NCI-H1694 treated with DMSO at 0.1 percent for 48 hours (cell line): ENCODE measurements at places on chromosomes 7 and 10.

GRCh38 chr10:5566614-5567013 lies 41.9 kb downstream of the CALML3 start:
- no peak for DNase-seq

DNA sequence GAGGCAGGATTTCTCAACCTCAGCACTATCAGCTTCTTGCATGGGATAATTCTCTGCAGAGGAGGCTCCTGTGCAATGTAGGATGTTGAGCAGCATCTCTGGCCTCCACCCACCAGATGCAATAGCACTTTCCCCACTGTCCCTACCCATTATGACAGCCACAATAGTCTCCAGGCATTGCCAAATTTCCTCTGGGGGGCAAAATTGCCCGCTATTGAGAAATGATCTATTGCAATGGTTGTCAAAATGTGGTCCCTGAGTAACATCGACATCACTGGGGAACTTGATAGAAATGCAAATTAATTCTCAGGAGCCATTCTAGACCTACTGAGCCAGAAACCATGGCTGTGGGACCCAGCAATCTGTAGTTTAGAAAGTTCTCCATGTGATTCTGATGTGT lies 7.0 kb downstream of the KCNK18 start:
- no peak for DNase-seq

DNA sequence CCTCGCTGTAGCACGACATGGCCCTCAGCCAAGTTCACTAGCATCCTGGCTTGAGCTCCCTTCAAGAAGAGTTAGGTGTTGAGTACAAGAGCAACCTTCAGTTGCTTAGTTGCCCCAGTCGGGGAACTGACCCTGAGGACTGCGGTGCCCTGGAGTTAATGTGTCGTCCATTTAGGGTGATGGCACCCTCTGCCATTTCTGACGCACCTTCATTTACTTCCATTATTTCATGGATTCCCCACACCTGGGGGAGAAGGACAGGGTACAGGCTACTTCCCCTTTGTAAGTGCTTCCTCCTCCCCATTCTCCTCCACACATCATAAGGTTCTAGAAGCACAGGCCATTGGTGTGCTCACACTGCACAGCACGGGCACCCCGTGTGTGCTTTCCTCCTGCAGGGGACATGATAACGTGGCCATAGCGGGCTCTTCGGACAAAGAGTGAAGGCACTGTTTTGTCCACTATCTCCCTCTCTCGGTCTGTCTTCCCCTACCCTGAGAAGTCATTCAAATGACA lies 1.8 kb downstream of the ALOX5 start:
- no peak for DNase-seq

DNA sequence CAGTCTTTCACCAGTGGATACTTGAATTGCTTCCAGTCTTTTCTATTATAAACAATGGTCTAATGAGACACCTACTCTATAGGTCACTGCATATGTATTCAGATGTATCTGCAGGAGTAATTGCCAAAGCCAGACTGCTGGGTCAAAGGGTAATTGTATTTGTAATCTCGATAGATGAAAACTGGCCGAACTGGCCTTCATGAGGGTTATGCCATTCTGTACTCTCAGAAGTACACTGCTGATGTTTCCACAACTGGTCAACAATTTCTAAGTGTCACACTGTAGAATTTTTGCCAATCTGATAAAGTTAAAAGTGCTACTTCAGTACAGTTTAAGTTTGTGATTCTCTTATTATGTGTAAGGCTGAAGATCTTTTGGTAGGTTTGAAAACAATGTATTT lies 64.6 kb downstream of the JAZF1 start:
- no peak for DNase-seq
